Hematopoietic multipotent progenitor cell treated with erythropoietin and hydrocortisone succinate and interleukin-3 and kit ligand, for 15 days (in vitro differentiated cells): ENCODE measurements at places on chromosomes 2 and 18.
A peak's percentile ranks its signal among the peaks of the same experiment; 100 is the strongest.

GRCh38 chr2:25085761-25086560 is 44.1 kb downstream of the EFR3B start:
- DNase-seq, result no peak

- no peak for DNase-seq
These were observed 42.3 kb upstream of the GPC1 start for GRCh38 chr2:240392948-240393830.

- DNase-seq, result no peak
These were observed 2.6 kb downstream of the HOXD3 start for GRCh38 chr2:176159663-176160250.

- no peak for DNase-seq
These were observed 22.8 kb upstream of the HES6 start for GRCh38 chr2:238262496-238263122.

- DNase-seq, result no peak
These were observed 29.6 kb upstream of the ALPP start for GRCh38 chr2:232348936-232349335.

GRCh38 chr2:137966043-137966442 is 1.8 kb downstream of the HNMT start:
- no peak for DNase-seq

- no peak for DNase-seq
These were observed 302.4 kb downstream of the KCNS3 start for GRCh38 chr2:18180912-18181311.

DNA sequence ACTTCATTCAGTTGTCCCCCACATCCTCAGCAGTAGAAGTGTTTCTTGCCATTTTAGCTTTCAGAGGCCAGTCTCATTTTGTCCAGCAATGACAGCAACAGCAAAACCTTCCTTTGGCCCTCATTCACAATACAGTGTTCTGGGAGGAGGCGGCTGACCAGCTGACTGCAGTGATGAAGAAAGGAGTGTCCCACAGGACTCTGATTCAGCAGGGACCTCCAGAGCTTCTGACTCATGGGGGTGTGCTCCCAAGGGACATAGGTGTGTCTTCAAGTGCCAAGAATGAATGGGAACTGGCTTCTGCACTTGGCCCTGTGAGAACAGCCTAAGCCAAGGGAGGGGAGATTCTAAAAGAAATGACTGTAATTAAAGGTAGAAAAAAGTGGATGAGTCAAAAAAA is 147.0 kb upstream of the PELI1 start:
- no peak for DNase-seq

DNA sequence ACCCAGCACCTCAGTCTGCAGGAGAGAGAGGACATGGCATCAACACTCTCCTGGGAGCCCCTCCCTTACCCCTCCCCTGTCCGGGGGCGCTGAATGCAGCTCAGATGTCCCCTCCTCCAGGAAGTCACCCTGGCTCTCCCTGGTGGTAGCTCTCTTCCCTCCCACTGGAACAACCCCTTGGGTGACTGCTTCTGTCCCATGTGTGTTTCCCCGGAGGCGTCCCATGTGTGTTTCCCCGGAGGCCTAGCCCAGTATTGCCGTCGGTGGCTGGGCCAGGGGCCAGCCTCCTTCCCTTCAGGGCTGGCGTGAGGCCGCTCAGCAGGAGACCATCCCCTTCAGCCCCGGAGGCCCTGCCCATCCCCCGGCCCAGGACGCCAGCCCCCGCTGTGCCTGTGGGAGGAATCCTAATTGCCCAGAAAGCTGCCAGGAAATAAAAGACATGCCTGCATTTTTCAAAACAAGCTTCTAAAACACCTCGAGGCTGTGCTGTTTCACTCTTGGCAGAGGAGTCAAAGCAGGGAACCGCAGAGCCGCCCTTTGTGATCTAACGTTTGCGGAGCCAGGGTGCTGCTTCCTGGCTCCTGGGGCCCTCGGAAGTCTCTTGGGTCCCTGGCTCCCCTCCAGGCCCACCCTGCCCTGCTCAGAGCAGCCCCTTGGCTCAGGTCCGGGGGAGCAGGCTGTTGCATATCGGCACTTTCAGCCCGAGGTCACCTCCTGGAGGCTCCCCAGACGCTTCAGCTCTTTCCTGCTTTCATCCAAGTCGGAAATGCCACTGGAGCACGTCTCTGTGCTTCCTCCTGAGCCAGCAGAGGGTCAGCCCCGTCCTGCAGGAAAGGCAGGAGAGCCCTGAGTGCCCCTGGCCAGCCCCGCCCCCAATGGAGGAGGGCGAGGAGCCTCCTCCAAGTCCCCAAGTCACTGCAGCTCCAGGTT is 11.4 kb downstream of the SNED1 start:
- DNase-seq, result no peak

- no peak for DNase-seq
These were observed 28.6 kb downstream of the CAPN13 start for GRCh38 chr2:30778611-30779010.

DNA sequence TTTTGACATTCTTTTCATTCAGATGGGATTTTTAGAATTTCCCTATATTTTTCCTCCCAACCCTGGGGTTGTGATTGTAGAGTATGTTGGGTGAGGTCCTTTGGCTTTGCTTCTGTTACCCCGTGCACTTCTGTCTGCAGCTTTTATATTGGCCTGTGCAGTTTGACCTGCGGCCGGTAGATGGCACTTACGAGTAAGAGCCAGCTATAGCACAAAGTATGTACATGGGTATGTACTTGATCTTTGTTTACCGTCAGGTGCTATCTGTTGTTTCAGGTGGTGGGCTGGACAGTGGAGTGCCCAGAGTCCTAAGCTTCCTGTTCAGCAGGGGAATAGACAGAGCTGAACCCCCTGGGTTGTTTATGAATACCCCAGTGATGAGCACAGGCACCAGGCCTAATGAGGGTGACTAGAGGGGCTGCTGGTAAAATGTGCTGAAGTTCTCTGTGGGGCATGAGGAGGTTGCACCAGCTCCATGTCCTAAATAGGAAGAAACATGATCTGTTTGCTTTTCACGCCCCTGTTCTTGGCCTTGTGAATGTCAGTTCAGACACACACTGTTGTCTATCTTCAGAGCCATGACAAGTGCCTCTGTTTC is 58.9 kb upstream of the THUMPD2 start:
- DNase-seq, result peak; percentile 14

DNA sequence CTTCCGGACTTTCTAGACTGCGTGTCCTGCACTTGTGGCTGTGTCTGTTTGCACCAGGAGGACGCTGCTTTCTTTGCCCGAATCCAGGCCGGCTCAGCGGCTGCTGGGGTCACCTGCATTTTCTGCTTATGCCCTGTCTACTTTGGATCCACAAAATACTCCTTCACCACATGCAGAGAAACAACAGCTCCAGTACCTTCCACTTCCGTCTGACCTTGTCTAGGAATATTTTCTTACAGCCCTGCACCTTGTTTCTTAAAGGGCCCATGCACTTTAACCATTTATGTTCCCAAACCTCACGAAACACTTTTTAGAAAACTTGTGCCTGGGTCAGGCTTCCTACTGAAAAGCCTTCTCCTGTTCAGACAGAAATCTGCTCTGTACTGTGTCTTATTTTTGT is 129.4 kb upstream of the NCK2 start:
- no peak for DNase-seq

GRCh38 chr2:96807127-96807471 is 9.0 kb upstream of the CNNM3 start:
- DNase-seq, result no peak

GRCh38 chr2:209734805-209735204 is 36.8 kb upstream of the UNC80 start:
- DNase-seq, result no peak

DNA sequence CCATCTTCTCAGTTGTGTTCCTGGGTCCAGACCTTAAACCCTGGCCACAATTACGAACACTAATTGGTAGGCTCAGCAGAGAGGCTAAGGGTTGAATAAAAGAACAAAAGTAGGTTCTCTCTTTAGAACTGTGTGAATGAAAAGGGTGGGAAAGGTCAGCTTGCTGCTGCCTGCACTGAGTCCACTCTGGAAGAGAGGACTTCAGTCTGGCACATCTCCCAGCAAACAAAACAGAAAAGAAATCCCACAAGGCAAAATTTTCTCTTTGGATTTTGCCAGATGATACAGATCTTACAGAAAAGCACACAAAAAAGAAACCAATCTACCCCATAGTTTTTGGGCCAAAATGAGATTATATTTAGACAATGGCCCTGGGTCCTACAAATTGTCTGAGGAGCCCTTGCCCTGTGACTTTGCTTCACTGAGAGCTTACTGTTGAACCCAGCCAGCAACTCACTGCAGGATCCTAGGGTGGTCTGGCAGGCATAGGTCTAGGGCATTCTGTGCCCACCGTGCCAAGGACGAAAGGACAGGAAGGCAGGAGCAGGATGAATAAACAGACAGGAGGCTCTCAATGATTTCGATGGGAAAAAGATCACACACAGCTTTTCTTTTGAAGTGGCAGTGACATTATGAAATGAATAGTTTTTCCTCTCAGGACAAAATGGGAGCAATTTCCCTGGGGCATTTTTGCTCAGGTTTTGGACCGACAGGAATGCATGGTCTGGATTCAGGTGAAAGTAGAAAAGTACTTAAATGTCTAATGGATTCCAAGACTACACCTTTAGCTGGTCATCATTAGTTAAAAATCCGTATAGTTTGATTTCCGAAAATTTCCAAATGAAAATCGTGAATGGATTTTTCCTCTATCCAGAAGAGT is 68.4 kb upstream of the STAM2 start:
- no peak for DNase-seq
